ENCODE measurements at places on chromosomes 6 and 20. TPM values are rescaled to one million over a fixed set of nuclear protein-coding genes. Genes with fewer than 3 reads are reported as not detected.

The GINS1 gene
- 1.8 TPM for total RNA-seq

The OR2B6 gene
- total RNA-seq: not detected

The GPLD1 gene
- not detected for total RNA-seq

The MYB gene
- 0.16 TPM for total RNA-seq

The FLRT3 gene
- 2.8 TPM for total RNA-seq

The NKAIN2 gene
- total RNA-seq: not detected

The SLC17A2 gene
- not detected for total RNA-seq

The C6orf163 gene
- total RNA-seq: 1.3 TPM

The PDSS2 gene
- total RNA-seq: 11.2 TPM

The CAP2 gene
- total RNA-seq: 1.9 TPM

The SUPT3H gene
- 8.6 TPM for total RNA-seq

The FILIP1 gene
- 2.9 TPM for total RNA-seq

The PSORS1C1 gene
- total RNA-seq: 1.6 TPM

The CNKSR3 gene
- 7.7 TPM for total RNA-seq

The CABLES2 gene
- total RNA-seq: 2.1 TPM

The MAP1LC3A gene
- 49.1 TPM for total RNA-seq

The ARFGEF3 gene
- total RNA-seq: 1.5 TPM

The CLVS2 gene
- not detected for total RNA-seq

The MUC22 gene
- not detected for total RNA-seq

The MAS1 gene
- total RNA-seq: not detected

The RAET1L gene
- total RNA-seq: not detected

The MOCS1 gene
- total RNA-seq: 12.2 TPM

The NHSL1 gene
- total RNA-seq: 18.5 TPM

The SLC25A27 gene
- total RNA-seq: 8.4 TPM

The CFB gene
- 13.5 TPM for total RNA-seq

The TGM3 gene
- total RNA-seq: not detected

The OR2J3 gene
- total RNA-seq: not detected

The VSTM2L gene
- 5.6 TPM for total RNA-seq

The ADAM33 gene
- total RNA-seq: 229 TPM

The KCNK5 gene
- not detected for total RNA-seq

The RHAG gene
- not detected for total RNA-seq

The RPS6KA2 gene
- total RNA-seq: 106 TPM

The PRND gene
- under 0.01 TPM for total RNA-seq

The ESR1 gene
- total RNA-seq: 4.1 TPM

The TFEB gene
- 8.1 TPM for total RNA-seq

The TNFRSF21 gene
- 80.1 TPM for total RNA-seq

The ADGRF1 gene
- not detected for total RNA-seq

The LRRC1 gene
- 1.1 TPM for total RNA-seq

The MDFI gene
- total RNA-seq: 0.49 TPM

The DNAH8 gene
- not detected for total RNA-seq

The MRAP2 gene
- 0.32 TPM for total RNA-seq

The STX7 gene
- total RNA-seq: 47.5 TPM

The PGC gene
- not detected for total RNA-seq

The OR2J1 gene
- not detected for total RNA-seq

The KHDC1 gene
- total RNA-seq: 3.8 TPM

The USP49 gene
- 2.8 TPM for total RNA-seq

The MRPS26 gene
- 20.4 TPM for total RNA-seq

The SAMD3 gene
- total RNA-seq: 0.65 TPM

The DEFB114 gene
- total RNA-seq: not detected

The HLA-DOA gene
- 0.65 TPM for total RNA-seq

The AVP gene
- not detected for total RNA-seq

The GMPR gene
- total RNA-seq: 5.7 TPM

The MCHR2 gene
- total RNA-seq: not detected

The PSORS1C2 gene
- total RNA-seq: not detected

The NMBR gene
- total RNA-seq: not detected

The OPN5 gene
- total RNA-seq: not detected
